Amniotic epithelial cell (primary cell): ENCODE measurements at places on chromosomes 13 and 19.

DNA sequence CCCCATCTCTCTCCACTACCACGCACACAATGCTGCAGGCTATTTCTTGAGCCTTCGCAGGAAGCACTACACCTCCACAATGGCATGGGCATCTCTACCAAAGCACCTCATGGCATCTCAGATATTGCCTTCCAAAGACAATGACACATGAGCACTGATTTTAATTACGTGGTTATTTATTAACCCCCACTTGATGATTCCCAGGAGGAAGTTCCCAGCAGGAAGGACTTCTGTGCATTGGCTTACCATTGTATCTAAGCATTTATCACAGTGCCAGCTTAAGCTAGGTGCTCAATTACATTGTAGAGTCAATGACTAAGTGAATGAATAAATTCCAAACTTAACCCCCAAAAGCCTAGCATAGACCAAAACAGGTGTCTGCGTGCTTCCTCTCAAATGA is 101.4 kb downstream of the ABCC4 start:
- DNase-seq, result no peak

DNA sequence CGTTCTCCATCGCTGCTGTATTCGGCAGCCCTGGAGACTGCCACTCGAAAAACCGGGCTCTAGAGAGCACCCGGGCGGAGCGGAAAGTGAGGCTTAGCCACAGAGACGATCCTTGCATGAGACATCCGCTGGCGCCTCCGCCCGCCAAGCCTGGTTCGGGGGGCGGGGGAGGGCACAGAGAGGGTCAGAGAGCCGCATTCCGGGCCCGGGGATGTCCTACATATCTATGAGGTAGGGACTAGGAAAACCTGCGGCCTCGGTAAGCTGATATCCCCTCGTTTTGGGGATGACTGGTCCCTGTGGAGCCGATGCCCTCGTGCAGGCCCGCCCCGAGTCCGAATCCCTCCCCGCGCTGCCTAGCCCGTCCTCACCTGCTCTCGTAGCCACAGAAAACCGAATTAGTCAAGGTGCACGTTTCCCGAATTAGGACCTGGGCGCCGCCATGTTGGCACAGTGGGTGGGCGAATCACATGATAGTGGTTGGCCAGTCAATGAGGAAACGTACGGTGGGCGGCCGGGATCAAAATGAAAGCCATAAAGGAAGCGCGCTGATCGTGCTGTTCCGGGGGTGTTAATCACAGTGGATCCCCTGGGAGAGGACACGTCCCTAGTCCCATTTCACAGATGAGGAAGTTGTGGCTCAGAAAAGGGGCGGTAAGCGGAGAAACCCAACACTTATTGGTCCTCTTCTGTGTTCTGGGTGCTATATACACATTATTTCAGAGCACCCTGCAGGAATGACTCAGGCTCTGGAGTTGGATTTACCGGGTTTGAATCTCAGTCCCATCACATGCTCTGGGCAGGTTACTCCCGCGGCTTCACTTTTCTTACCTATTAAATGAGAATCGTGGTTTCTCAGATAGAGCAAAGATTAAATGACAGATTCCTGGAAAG is at the start of gene TRMT1:
Gene TRMT1 (minus strand): TSS at position 459 of the 894 bp plus-strand sequence. CDS start 341 bp downstream, at position 118.
- peak; percentile 91 for DNase-seq

GRCh38 chr19:2523630-2524311 is 47.8 kb downstream of the GADD45B start:
- DNase-seq, result peak; percentile 47

- peak; percentile 42 for DNase-seq
Measured at GRCh38 chr13:80101040-80101439, 239.9 kb downstream of the SPRY2 start.

DNA sequence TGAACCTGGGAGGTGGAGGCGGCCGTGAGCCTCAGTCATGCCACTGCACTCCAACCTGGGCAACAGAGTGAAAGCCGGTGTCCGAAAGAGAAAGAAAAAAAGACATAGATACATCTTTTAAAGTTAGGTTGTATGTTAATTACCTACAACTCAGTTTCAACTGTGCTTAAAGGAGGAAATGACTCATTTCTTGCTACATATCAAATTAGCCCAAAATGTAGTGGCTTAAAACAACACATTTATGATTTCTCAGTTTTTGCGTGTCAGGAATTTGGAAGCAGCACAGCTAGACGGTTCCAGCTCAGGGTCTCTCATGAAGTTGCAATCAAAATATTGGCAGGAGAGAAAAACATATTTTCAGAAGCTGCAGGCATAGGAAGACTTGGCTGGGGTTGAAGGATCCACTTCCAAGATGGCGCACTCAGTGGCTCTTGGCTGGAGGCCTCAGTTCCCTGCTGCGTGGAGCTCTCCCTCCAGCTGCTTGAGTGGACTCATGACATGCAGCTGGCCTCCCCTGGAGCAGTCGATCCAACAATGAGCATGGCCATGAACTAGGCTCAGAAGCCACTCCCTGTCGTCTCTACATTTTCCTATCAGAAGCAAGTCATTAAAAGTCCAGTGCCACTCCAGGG is 7.1 kb downstream of the LDLR start:
- DNase-seq, result no peak

GRCh38 chr13:80313668-80314256 is 27.2 kb downstream of the SPRY2 start:
- no peak for DNase-seq

DNA sequence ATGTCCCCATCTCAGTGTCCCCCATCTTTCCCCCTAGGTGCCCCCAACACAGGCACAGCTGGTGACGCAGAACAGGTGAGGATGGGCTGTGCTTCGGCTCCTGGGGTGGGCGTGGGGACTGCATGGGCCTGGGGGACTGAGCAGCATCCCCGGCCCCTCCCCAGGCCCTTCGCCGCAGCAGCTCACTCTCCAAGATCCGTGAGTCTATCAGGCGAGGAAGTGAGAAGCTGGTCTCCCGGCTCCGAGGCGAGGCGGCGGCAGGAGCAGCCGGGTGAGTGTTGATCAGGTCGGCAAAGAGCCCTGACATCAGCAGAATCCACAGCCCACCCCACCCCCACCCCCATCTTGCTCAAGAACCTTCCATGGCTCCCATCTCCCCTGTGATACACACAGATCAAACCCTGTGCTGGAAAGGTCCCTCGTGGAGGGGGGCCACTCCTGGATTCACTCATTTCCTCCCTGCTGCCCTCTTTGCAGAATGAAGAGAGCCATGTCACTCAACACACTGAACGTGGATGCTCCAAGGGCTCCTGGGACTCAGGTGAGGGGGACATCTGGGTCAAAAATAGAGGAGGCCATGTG is 10.0 kb downstream of the KLC3 start:
- DNase-seq, result no peak

DNA sequence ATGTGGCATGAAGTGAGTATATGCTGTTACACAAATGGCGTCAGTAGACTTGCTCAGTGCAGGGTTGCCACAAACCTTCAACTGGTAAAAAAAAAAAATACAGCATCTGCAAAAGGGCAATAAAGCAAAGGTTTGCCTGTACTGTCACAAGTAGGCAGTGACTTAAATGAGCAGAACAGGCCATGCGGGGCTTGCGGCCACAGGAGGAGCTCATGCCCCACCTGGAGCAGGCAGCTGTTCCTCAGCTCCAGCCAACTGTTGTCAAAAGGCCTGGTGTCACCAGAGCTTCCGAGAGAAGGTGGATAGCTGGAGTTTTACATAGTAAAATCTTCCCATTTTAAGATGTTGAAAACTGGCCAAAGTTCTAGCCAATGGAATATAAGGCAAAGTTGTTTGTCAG is 7.7 kb downstream of the ATP7B start:
- DNase-seq, result no peak

GRCh38 chr19:33236696-33237390 is 11.2 kb upstream of the SLC7A10 start:
- no peak for DNase-seq

DNA sequence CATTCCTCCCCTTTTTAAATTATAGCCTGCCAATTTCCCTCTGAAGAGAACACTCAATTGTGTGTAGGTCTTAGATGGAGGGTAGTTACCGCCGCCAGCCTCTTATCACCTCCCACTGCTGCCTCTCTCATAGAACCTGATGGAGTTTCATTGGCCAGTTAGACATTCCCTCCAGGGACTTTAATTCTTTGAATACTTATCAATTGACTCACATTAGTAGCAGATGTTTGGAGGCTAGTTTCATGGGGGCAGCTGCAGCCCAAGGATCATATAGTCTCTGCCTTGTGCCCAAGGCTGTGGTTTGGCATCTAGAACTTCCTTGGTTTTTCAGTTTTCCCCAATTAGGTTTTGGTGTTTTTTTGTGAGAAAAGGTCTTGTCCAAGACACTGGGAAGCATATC is 318.9 kb upstream of the HTR2A start:
- DNase-seq, result peak; percentile 81

GRCh38 chr19:50629801-50630200 is 9.9 kb downstream of the SYT3 start:
- no peak for DNase-seq

DNA sequence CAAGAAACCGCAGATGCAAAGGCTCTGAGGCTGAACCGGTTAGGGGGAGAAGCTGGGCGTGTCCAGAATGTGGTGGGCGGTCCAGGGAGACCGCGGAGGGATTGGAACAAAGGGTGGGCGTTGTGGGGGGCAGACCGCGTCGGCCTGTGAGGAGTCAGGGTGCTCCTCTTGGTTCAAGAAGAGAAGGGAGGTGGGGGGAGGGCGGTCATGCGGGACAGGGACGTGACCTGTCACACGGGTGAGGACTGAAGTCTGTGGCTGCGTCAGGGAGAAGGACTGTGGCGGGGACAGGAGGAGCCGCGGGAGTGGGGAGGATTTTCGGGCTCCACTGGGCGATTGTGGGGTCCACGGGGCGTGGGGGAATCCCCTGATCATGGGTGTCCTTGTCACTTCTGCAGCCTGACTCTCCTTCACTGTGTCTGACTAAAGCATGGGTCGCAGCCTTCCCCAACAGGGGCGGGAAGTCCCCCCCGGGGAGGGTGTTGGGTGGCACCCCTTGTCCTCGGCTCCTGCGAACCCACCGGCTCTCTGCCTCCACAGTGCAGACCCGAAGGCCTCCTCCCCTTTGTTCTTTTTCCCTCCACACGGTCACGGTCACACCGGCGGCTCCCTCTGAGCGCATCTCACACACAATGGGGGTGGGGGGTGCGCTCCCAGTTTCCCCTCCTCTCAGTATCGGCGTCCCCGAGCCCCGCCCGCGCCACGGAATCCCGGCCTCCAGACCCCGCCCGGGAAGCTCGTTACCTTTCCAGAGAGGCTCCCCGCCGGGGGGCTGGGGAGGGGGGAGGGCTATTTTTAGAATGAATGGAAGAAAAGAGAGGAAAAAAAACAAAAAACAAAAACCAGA is 16.4 kb upstream of the KCNN1 start:
- DNase-seq, result no peak

DNA sequence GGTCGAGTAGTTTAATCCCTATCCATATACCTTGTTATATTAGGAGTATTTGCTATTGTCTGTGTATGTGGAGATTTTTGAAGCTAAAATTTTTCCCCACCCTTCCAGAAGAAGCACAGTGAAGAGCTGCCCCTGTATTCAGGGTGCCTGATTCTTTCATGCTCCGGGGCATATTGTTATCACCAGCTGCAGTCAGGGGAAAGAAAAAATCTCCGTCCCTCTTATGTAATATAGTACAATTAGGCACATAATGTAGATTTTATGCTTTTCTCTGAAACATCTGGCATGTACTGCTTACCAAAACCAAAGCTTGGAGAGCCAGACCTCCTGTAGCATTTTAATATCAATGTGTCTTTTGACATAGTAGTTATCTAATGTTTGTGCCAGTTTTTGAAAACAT is 214.9 kb upstream of the EDNRB start:
- no peak for DNase-seq

DNA sequence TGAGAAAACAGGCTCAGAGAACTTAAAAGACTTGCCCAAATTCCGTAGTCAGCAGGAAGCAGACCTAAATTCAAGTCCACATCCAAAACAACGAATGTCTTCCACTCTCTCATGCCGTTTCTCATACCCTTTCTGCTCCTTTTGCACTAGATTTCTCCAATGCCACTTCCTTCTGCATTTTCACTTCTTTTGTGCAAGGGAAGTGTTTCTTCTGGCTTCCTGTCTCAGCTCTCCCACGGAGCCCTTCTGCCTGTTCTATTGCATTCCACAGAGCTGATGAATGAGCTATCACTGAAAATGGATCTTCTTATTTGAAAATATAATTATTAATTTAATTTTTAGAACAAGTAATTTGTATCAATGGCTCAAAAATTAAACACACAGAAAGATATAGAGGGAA is 56.1 kb upstream of the STK24 start:
- no peak for DNase-seq

DNA sequence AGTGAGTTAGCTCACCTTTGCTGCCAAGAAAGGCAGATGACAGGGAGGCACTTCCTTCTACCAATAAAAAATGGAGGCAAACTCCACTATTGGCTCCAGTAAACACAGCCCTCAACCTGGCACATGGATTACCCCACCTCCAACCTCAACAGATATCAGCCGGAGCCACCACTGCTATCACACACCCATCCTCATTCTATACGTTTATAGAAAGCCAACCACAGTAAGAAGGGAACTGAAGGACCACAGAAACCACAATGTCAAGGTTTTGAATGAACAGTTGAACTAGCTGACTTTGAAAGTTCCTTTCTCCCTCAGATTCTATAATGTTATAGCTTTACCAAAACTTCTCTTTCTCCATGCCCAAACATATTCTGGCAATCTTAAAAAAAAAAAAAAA is 526.2 kb downstream of the UQCRFS1 start:
- no peak for DNase-seq

DNA sequence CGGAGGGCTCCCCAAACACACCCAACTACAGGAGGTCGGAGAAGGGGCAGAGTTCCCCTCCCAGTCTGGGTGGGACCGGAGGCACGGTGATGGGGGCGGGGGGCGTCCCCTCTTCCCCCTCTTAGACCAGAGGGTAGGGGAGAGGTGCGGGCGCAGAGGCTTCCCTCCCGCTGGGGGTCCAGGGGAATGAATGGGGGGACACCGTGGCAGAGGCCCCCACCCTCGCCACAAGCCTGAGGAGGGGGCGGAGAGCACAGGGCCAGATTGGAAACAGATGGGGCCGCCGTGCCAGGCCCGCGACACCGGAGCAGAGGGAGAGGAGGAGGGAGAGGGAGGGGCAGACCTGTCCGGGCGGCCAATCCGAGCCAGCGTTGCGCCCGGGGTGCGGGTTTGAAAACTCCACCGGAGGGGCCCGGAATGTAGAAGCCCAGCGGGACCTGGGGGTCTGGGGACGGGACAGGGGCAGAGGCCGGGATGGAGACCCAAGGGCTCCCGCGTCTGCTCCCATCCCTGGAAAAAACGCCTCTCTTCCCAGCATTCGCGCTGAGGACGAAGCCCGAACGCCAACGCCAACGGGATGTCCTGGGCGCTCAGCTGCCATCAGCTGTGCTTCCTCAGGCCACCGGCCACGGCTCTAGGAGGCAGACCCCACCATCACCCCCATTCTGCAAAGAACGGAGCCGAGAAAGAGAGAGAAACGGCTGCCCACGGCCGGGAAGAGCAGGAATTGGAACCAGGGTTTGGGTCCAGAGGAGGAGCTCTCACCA is 46.8 kb downstream of the PTPRS start:
- DNase-seq, result peak; percentile 15
